ENCODE measurements at places on chromosomes 3 and 15. TPM values are rescaled to one million over a fixed set of nuclear protein-coding genes. Genes with fewer than 3 reads are reported as not detected.

IMPG2 gene
- total RNA-seq = 0.33 TPM

FGF7 gene
- total RNA-seq = 29.2 TPM

EPHA6 gene
- 1.0 TPM for total RNA-seq

LXN gene
- 13.2 TPM for total RNA-seq

TRNT1 gene
- 29.2 TPM for total RNA-seq

NAALADL2 gene
- total RNA-seq = 9.4 TPM

TUSC7 gene
- total RNA-seq = not detected

MKRN2OS gene
- not detected for total RNA-seq

CPLX3 gene
- total RNA-seq = not detected

TMEM212 gene
- total RNA-seq = 0.17 TPM

TRPM1 gene
- total RNA-seq = not detected

NR1I2 gene
- total RNA-seq = 0.68 TPM

PLA2G4B gene
- total RNA-seq = not detected

ITIH3 gene
- total RNA-seq = not detected

EPHB3 gene
- total RNA-seq = not detected

STAC gene
- 7.6 TPM for total RNA-seq

ACOX2 gene
- total RNA-seq = 27.1 TPM

FBLN2 gene
- 456 TPM for total RNA-seq

SNX22 gene
- 1.0 TPM for total RNA-seq

Measured in subcutaneous adipose tissue (tissue), 4 donors.